ENCODE measurements at places on chromosomes 6 and 20. TPM values are rescaled to one million over a fixed set of nuclear protein-coding genes. Genes with fewer than 3 reads are reported as not detected.
A peak's percentile ranks its signal among the peaks of the same experiment; 100 is the strongest.

DNA sequence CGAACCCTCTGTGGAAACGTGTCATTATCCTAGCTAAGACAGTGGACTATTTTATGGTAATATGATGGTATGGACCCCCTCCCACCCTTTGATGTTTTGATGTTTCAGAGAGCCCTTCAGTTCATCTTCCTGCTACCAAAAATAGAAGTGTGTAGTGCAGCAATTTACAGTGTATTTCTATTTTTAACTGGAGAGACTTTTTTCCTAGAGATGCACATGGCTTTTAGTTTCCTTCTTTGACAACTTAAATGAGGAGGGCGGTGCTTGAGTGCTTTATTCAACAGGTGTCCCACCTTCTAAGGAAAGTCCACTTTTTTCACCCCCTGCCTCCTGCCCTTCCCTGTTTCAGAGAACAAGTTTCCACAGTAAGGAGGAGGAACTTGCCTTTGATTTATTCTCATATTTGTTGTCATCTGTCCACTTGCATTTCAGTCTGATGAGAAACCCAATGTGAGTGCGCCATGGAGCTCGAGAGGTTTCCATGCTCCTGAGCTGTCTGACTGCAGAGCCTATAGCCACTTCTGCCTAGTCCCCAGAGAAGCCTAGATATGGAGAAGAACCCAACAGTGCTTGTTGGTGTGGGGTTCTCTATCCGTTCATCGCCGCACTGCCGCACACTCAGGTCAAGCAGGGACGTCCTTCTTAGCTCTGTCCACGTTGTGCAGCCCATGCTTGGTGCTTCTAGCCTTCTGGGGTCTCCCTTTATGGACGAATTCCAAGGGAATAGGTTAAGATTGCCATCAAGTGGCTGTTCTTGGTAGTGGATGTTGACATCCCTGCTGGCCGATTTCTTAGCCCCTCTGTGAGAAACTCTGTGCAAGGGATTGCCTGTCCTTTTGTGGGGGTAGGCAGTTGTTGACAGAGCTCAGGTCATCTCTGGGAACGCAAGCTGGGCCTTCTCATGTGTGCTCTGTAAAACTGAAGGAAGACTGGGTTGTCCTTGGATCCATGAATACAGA, 144.2 kb downstream of the JARID2 start:
- no peak for DNase-seq

DNA sequence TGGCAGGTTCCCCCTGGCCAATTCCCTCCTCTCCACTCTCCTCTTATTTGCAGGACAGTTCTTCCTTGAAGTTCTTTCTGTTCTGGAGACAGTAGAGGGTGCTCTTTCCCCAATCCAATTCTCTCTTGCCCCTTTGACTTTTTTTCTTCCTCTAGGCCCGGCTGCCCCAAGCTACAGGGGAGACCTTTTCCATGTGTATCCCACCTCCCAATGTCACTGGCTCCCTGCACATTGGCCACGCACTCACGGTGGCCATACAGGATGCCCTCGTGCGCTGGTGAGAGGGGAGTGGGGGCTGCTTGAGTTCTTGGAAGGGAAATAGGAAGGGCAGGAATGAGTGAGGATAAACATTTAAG, 1.5 kb downstream of the VARS2 start:
- no peak for DNase-seq

DNA sequence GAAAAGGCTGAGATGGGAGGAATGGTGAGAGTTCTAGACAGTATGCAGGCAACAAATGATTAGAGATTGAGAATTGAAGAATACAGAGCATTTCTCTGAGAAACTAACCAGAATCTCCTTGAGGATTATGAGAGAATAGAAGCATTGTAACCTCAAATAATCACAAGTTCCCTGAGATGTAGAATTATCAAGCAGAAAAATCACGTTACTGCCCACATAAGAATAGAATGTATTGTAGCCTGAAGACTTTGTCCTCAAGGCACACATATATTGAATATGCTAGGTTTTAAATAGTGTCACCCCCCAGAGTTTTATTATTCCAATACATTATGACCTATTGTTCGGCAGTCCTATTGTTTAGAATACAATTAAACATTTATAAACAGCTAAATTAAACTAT, 57.2 kb downstream of the CNKSR3 start:
- no peak for DNase-seq

DNA sequence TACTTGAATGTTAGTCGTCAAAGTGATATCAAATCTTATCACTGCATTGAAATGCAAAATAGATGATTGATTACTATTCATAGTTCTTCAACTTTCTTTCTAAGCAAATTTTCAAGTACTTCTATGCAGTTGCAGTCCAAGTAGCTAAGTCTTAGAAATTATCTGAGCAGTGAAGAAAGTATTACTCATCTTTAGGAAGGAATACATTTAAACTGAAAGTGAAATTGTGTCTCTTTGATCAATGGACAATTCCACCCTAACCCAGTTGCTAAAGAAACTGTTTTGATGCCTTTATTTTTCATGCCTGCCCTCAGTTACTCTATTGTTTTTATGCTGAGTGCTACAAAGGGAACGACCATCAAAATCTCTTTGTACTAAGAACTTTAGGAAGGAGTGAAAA, 337.4 kb downstream of the GRIK2 start:
- DNase-seq: no peak

DNA sequence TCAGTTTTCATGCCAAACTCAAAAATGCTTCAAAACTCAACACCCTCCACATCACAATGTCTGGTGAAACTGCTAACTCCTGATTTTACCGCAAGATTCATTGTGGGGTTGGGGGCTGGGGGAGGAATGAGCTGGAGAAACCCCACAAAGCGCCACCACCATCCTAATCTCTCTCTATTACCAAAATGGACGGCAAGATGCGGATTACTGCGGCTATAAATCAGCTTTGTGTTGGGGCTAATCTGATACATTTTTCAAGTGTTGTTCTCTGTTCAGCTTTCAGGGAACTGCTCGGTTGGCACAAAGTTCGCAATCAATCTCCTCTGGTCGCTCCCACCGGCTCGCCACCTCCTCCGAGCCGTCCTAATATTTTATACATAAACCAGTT, 83.7 kb downstream of the TMEM242 start:
- DNase-seq: no peak

GRCh38 chr6:169227116-169227515, 26.5 kb downstream of the THBS2 start:
- no peak for DNase-seq

PRKN gene
- 0.07 TPM for total RNA-seq

C2 gene
- total RNA-seq: 0.13 TPM

PKHD1 gene
- 0.22 TPM for total RNA-seq

DNA sequence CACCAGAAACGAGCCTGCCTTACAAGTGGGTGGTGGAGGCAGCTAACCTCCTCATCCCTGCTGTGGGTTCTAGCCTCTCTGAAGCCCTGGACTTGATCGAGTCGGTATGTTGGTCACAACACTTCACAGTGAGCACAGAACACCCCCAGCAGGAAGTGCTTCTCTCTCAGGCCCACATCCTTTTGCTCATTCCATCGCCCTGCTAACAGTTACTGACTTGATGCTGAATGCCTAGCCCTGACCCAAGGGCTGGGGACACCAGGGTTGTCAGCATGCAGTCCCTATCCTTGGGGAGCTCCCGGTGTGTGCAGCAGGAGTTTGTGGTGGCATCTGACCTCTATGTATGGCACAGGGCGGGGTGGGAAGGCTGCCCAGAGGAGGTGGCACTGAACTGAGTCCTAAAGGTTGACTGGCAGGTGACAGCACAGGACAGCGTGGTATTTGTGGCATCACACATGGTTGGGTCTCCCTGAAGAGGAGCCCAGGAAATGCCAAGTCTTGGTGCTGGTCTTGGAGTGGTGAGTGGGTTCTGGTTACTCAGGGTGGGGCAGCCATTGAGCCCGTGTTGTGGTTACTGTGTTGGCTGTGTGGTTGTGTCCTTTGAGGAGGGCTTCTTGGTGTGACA, 26.7 kb downstream of the GTSF1L start:
- DNase-seq: no peak

- no peak for DNase-seq
These were observed 260.3 kb downstream of the LRFN2 start for GRCh38 chr6:40326714-40327421.

GRCh38 chr6:100342830-100343229, 121.9 kb downstream of the SIM1 start:
- DNase-seq: no peak

- peak; percentile 38 for DNase-seq
These were observed 995 bp upstream of the GSTA4 start for GRCh38 chr6:52995913-52996645.

GRCh38 chr6:67131827-67132226, 1424.8 kb upstream of the EYS start:
- peak; percentile 93 for DNase-seq

GRCh38 chr6:137973201-137973600, 106.1 kb downstream of the TNFAIP3 start:
- DNase-seq: no peak

ADAT2 gene
- 3.0 TPM for total RNA-seq

DNA sequence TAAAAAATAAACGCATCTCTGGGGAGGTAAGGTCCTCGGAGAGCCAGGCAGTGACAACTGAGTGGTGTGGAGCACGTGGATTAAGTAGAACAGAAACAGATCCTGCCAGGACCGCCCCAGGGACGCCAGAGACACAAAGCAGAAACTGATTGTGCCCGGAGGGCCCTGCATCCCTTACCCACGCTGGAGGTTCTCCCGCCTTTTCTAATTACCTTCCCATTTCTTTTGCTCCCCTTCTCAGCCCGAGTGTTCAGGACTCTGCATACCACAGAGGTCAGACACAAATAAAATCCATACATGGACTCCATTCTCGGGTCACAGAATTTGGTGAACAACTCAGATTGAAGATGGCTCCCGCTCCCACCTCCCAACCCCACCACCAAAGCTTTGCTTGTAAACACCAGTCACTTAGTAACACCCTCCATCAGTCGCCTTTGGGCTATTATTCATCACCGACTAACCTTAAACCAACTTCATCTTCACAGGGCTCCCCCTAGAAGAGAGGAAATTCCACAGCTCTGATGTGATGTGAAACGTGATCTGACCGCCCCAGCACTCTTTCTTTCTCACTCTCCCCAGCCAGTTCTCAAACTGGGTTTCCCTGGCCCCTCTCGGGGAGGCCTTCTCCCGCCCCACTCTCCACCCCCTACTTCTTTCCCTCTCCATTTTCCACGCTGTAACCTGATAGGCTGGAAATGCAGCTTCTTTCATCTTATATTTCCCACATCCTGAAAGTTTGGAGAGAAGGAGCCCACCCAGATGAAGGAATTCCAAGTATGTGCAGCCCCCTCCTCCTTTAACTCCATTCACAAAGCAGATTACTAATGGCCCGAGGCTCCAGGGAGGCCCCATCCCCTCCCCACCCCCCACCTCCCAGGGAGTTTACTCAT, 32.5 kb upstream of the PIM1 start:
- peak; percentile 86 for DNase-seq

OLIG3 gene
- not detected for total RNA-seq

GRCh38 chr6:148771896-148772554, 25.2 kb downstream of the UST start:
- no peak for DNase-seq

CASP8AP2 gene
- total RNA-seq: 5.6 TPM

- DNase-seq: no peak
These were observed 158.8 kb downstream of the CDK19 start for GRCh38 chr6:110656492-110656891.

DNA sequence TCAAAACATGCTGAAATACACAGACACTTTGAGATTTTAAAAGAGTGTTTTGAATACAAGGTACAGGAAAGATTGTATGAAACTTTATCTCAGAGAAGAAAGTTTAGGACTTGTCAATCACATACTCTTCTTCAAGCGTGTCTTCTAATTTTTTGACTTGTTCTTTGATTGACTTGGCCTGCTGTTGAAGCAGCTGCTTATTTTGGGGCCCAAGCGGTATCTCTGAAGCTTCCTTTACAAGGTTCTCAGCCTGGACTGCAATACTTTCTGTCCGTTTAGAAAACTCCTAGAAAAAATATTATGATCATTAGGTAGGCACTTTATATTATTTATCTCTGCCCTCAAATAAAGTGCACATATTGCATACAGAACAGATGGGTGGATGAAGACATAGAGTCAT, 201.3 kb downstream of the SYNE1 start:
- no peak for DNase-seq

SFTA2 gene
- total RNA-seq: not detected

DNA sequence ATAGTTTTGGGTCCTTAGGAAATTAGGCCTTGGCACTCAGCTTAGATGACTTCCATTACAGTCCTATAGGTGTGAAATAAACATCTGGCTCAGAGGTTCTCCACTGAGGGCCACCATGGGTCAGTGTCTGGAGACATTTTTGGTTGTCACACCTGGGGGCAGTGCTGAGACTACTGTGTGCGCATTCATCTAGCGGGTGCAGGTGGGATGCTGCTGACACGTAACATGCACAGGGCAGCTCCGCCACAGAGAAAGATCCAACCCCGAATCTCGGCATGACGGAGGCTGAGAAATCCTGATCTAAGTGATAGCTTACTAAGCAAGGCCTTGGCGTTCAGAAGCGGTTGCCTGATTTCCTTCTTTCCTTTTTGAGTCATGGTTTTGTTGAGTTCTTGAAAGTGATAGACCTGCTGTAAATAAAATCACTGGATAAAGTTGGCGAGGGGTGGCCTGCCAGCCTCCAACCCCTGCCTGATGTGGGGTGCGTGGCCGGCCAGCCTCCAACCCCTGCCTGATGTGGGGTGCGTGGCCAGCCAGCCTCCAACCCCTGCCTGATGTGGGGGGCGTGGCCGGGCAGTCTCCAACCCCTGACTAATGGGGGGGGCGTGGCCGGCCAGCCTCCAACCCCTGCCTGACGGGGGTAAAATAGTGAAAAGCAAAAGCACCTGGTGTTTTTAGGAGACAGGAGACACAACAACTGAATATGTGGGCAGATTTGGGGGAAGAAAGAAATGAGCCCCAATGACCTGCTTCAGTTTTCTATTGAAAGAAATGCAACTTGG, 158.1 kb downstream of the CDH26 start:
- DNase-seq: no peak

Data from MG63 (cell line).